Eye (tissue), 1 donor: ENCODE measurements at places on chromosomes 13 and 19.

GRCh38 chr13:73742982-73743381 lies 391.2 kb downstream of the KLF12 start:
- DNase-seq, result no peak

GRCh38 chr13:97885641-97886040 lies 67.8 kb upstream of the IPO5 start:
- DNase-seq, result no peak

DNA sequence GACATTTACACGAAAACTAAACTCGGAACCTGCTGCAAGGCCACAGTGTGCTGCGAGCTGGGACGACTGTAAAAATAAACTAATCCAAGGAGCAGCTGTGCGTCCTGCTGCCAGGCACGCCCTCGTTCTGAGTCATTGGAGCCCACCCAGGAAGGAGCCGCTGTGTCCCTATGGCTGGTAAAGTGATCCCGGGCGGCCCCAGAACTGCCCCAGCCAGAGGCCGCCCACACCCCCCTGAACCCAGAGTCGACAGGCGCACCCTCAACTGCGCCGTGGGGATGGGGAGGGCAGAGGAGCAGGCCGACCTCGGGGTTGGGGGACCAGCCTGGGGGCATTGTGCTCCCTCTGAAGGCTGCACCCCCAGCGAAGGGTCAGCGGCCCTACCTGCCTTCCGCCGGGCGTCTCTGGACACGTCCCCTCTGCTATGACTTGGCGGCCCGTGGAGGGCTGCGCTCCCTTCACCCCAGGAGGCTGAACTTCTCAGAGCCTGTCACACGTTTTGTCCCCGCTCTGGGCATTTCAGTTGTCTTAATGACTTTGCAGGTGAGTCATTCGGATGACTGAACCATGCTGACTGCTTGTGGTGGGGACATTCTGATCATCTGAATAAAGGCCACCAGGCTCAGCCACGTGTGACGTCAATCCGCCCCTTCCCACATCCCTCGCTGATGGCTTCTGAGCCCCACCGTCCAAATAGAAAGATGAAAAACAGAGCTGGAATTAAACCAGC lies 42.7 kb downstream of the ADPRHL1 start:
- DNase-seq, result peak; percentile 55

- peak; percentile 95 for DNase-seq
Measured at GRCh38 chr19:55118401-55118991, 1.1 kb upstream of the PPP1R12C start.

DNA sequence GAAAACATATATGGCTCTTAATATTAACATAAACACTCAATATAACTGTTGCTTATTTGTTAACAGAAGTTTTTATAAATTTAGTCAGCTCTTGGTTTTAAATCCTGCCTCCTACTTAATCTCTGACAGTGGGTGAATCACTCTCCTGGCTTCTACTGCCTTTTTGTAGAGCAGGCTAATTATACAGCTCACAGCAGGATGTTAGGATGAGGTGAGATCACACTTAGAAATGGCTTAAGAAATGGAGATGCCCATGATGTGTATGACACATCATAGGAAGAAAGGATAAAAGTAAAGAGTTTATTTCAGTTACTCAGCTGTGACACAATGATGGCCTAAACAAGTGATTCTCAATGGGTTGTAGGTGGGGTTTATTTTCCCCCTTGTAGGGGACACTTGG lies 345.6 kb downstream of the SPRY2 start:
- DNase-seq, result no peak

DNA sequence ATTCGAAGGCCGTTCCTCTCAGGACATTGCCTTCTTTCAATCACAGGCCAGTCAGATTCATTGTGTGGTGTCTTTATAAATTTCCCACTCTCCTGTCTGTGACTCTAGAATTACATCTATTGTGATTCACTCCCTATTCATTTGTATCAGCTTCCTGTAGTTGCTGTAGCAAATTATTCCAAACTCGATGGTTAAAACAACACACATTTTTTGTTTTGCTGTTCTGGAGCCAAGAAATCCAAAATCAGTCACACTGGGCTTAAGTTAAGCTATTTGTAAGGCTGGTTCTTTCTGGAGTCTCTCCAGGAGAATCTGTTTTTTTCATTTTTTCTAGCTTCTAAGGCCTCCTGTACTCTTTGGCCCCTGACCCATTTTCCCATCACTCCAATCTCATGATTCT lies 1487.0 kb upstream of the SLC10A2 start:
- no peak for DNase-seq

DNA sequence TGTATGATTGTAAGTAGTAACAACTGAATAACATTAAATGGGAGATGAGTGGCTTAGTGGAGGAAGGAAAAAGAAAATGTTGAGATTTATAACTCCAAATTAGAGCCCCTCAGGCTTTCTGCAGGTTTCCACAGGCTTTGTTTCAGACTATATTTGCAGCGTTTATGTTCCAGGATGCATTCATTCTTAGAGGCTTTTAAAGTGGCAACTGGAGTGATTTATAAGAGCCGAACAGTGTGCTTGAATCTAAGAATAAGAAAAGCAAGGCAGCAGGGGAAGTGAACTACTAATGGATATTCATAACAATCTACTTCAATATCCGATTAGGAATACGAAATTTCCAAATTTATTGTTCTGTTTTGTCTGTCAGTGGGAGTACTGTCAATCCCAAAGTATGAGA lies 91.0 kb downstream of the UFM1 start:
- DNase-seq, result no peak

DNA sequence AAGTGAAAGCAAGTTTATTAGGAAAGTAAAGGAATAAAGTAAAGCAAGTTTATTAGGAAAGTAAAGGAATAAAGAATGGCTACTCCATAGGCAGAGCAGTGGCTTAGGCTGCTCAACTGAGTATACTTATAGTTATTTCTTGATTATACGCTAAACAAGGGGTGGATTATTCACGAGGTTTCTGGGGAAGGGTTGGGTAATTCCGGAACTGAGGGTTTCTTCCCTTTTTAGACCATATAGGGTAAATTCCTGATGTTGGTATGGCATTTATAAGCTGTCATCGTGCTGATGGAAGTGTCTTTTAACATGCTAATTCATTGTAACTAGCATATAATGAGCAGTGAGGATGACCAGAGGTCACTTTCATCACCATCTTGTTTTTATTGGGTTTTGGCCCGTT lies 194.3 kb downstream of the DLEU7 start:
- no peak for DNase-seq

GRCh38 chr13:36124236-36124822 lies 6.9 kb downstream of the DCLK1 start:
- no peak for DNase-seq

GRCh38 chr19:48090281-48090802 lies 20.3 kb downstream of the PLA2G4C start:
- DNase-seq, result no peak

DNA sequence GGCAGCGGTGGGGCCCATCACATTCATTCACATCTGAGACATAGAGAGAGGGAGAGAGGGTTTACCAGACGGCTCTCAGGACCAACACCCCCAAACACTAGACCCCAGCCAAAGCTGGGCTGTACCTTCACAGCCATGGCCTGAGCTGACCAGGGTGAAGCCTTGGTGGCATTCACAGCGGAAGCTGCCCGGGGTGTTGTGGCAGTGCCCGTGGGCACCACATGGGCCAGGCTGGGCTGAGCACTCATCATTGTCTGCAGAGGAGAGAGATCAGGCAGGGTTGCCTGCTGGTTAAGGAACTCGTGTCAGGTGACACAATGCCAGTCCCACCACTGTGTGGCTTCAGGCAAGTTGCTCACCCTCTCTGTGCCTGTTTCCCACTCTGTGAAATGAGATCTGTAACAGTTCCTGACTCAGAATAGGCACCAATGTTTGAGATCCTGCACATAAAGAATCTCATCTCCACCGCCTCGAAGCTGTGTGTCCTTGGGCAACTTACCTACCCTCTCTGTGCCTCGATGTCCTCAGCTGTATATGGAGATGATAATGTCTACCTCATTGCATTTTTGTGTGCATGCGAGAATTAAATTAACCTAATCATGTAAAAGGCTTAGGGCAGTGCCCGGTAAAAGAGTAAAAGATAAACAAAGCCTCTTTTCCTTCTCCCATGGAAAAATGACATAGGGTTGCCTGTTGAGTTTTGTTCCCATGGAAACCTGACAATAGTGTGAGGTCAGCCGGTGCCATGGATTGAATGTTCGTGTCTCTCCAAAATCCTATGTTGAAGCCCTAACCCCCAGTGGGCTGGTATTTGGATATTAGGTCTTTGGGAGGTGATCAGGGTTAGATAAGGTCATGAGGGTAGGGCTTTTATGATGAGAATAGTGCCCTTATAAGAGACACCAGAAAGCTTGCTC lies 22.9 kb downstream of the CCL25 start:
- DNase-seq, result no peak

DNA sequence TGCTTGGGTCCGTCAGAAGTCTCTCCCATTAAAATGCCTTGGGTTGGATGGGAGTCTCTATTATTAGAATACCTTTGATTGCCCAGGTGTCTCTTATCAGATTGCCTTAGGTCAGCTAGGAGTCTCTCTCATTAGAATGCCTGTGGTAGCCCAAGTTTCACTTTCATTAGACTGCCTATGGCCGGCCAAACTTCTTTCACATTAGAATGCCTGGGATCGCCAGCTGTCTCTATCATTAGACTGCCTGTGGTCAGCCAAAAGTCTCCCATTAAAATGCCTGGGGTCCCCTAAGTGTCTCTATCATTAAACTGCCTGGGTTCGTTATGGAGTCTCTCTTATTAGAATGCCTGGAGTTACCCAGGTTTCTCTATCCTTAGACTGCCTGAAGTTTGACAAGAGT lies 1476.7 kb downstream of the UQCRFS1 start:
- DNase-seq, result no peak

DNA sequence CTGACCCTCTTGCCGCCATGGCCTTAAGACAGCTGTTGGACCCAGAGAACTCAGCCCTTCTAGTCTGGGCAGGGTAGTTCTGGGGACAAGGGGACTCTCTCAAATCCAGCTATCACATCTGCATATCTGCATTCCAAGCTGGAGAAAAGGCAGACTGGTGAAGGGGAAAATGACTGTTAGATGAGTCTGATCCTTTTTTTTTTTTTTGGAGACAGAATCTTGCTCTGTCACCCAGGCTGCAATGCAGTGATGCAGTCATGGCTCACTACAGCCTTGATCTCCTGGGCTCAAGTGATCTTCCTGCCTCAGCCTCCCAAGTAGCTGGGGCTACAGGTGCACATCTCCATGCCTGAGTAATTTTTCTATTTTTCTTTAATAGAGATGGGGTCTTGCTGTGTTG lies 114.3 kb downstream of the SIPA1L3 start:
- no peak for DNase-seq

GRCh38 chr13:101576977-101577376 lies 124.5 kb downstream of the ITGBL1 start:
- DNase-seq, result no peak

DNA sequence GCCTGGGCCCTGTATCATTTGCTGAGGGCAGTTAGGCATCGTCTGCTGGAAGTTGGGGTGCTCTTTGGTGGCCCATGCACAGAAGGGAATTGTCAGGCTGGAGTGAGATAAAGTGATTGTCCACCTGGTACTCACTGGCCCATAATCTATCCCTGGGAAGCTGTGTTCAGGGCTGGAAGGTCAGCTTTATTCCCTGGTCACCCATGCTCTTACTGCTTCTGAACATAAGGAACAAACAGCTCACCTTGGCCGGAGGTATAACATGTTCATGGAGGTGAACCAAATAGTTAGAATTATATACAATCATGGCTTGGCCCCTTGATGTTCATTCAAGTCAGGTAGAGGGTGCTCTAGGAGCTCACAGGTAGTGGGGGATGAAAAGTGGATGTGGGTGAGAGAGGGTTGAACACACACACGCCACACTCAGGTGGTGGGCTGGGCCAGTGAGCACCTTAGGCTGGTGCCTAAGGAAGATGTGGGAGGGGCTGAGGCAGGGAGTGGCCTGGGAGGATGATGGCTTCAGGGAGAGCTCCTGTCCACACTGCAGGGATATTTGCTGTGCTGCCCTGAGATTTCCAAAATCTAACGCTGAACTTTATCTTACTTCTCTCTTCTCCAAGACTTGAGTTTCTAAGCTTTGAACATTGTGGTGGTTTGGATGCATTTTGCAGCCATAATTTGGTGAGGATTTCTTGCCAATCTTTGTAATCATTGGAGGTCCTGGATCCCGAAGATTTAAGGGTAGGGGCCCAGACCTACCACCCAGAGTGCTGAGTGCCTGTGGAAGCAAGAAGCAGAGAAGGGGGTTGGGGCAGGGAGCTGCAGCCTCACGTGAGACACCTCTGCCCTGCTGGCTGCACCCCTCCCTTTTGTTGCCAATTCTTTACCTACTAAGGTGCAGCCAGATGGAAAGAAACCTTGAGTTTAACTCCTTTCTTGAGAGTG lies 420.6 kb downstream of the ZNF536 start:
- DNase-seq, result no peak

DNA sequence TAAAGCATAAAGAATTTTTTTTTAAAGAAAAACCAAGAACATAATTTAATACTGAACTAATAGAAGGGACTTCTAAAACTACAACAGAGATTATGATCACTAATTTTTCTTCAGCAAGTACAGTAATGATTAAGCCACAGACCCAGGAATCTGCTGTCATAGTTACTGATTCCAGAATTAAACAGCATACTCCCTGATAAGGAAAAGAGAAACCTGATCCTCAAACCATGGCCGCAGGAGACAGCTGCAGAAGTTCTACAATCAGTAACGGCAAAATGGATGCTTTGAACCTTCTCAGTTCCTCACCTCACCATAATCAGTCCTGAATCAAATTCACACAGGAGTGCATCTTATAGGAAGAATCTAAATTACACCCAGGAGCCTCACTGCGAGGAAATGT lies 939.0 kb upstream of the SLITRK1 start:
- no peak for DNase-seq

DNA sequence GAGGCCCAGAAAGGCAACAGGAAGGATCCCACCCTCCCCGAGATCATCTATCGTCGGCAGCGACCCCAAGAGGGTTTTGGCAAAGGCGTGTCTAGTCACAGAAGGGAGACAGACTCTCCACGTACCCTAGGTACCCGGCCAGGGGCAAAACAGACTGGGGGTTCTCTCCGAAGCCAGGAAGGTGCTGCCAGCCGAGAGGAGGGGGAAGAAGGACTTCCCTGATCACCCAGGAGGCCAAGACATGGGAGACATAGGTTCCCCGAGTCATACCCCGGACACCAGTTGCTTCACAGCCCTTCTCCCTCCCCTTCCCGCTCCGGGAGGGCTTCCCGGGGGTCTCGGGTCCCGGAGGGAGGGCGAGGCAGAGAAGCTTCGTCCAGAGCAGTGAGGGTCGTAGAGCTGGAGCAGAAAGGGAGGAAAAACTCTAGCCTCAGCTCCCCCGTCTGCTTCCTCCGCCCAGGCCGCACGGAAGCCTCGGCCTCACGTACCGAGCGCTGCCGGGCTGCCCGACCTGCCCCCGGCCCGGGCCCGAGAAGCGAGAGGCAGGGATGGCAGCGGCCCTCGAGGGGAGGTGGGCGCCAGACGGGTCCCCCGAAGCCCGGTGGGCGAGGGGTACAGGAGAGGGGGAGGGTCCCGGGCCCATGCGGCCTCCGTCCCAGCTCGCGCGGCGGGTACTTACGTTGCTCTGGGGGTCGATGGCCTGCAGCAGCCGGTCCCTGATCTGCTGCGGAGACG lies 644 bp downstream of the MED26 start:
- peak; percentile 10 for DNase-seq

GRCh38 chr19:15629003-15629880 lies 11.5 kb upstream of the CYP4F3 start:
- peak; percentile 79 for DNase-seq
